ENCODE measurements at places on chromosomes 11 and 22. TPM values are rescaled to one million over a fixed set of nuclear protein-coding genes. Genes with fewer than 3 reads are reported as not detected.

GRCh38 chr22:30884211-30885000 lies 84.2 kb downstream of the MORC2 start:
- DNase-seq, result no peak

- DNase-seq, result no peak
Measured at GRCh38 chr22:28332410-28332809, 347.2 kb downstream of the TTC28 start.

The ELF5 gene
- not detected for total RNA-seq

The FREY1 gene
- 0.51 TPM for total RNA-seq

DNA sequence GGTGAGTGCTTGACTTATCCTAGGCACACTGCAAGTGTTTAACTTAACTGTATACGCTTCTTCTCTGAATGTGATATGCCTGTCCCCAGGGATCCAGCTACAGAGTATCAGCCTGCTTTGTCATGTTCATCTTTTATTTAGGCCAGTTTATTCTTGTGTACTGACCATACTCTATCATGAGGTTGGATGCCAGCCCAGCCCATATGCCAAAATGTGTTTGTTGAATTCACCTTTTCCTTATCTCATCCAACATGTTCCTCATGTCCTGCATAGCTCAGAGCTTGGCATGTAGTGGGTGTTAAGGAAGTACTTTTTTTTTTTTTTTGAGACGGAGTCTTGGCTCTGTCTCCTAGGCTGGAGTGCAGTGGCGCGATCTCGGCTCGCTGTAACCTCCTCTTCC lies 116.2 kb downstream of the NCAM1 start:
- no peak for DNase-seq

DNA sequence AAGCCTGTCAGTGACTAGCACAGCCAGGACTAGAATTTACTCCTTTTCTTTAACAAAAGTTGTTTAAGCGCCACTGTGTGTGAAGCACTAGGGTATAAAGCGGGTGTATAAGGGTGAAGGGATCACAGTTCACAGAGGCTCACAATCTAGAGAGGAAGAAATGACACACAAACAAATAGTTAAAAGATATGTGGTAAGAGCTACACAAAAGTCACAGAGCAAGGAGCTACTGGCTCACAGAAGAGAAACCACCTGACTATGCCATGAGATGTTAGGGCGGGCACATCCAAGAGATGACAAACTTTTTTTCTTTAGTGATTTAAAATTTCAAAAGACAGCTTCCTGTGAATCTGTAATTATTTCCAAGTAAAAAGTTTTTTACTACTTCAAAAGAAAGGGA lies 55.6 kb downstream of the PHF21A start:
- DNase-seq, result no peak

All from H4 (cell line).